ENCODE measurements at places on chromosomes 7 and 10.

DNA sequence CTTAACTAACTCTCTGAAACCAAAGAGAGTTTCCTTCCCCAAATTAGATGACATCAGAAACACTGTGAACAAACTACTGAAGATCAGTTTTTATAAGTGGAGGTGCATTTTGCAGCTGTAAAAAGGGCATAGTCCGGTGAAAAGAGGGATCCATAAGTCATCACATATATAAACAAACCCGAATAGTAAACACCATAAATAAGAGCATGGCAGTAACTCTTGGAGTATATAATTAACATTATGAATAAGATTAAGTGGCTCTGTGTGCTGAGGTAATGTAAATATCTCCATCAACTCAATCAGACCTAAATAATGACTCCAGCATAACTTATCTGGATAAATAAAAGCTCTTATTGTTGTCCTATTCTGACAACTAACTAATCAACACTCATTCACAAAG lies 43.0 kb upstream of the SHTN1 start:
- DNase-seq = no peak

DNA sequence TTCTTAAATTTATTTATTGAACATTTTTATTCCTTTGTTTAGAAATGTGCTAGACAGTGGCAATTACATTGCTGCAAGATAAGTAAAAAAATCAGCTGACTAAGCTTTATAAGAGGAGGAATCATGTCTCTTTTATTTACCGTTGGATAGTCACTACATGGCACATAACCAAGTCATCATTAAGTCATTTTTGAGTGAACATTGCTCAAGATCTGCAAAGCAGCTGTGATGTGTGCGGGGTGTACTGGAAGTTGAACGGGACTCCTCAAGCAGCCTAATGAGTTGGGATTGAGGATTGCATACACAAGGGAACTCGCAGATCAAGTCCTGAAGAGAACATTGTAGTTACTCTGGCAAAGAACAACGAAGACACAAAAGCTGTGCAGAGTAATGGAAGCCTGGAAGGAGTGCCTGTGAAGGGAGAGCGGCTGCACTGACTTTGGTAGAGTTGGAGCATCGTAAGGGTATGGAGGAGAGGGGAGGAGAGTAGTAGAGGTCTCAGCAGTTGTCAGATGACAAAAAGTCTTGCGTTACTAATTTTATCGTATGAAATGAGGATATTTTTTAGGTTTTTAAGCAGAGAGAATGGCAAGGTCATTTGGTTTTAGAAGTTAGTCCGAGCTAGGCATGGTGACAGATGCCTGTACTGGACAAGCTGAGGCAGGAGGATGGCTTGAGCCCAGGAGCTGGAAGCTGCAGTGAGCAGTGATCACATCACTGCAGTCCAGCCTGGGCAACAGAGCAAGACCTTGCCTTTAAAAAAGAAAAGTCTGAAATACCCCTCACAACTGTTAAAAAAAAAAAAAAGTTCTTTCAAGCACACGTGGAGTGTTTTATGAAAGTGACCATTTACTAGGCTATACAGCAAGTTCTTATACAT lies 95.1 kb downstream of the BMPR1A start:
- DNase-seq = peak; percentile 77

DNA sequence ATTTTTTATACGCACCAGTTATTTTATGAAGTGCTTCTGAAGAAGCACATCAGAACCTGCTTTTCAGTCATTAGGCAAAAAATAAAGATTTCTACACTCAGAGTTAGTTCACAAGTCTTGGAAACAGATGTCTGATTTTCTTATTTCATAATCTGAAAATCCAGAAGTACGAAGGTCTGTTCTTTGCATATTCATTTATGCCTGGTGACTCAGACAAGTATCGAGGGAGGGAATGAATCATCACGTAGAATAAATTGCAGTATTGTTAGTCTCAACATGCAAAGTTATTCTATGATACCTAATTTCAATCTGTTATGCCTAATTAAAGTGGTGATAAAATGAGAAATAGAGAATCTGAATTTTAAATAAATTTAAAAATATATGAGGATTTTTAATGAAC lies 113.6 kb upstream of the SEM1 start:
- DNase-seq = no peak

- no peak for DNase-seq
Observed at GRCh38 chr10:23139677-23140076, 44.3 kb downstream of the MSRB2 start.

GRCh38 chr10:70885931-70886903 lies 2.1 kb downstream of the PCBD1 start:
- DNase-seq = no peak
